Tibial nerve (tissue), 4 donors: ENCODE measurements at places on chromosomes 3 and 15.

DNA sequence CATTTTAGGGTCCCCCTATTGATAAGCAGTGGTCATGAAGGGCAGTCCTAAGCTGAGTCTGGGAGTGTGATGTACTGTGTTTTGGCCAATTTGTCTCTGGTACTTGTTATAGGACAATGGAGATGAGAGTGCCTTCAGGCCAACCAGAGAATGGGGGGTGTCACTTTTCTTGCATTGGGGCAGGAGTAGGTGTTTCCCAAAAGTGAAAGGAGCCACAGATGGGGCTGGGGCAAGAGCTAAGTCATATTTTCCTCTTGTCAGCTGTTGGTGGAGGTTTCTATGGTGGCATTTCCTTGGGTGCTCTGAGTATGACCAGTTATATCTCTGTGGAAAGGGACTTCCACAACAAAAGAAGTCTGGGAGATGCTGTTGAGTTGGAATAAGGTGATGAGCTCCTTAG, 24.7 kb upstream of the BSN start:
- no peak overlapping the region for H3K4me3 ChIP-seq
- H3K27me3 ChIP-seq = no peaks in the 10 kb centered on the region
- H3K4me1 ChIP-seq = peaks cover 11% of the 10 kb centered on the region
- H3K36me3 ChIP-seq = peaks cover 15% of the 10 kb centered on the region
- no peak for DNase-seq
- no peak overlapping the region for H3K27ac ChIP-seq

DNA sequence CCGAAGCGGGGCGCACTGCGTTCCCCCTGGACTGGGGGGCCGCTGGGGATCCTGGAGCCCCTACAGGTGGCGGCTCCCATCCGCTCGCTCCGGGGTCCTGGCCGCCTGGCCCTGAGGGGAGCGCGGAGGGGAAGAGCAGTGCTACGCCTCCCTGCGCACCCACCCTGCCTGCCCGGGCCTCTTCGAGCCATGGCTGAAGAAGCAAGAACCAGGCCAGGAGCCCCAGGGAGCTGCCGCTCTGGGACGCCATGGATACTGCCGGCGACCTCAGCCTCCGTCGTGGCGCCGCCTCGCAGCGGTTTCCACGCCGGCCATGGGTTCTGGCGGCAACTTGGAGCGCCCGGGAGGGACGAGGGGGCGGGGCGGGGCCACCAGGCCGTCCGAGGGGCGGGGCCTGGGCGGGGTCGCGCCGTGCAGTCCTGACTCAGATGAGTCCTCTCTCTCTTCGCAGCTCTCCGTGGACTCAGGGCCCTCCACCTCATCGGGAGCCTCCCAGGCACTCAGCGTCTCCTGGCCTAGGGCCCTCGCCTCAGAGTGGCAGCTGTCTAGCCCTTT, 50.9 kb downstream of the MYL3 start:
- no peaks in the 10 kb centered on the region for H3K36me3 ChIP-seq
- DNase-seq = no peak
- peak overlapping the region; percentile 20 for H3K4me3 ChIP-seq
- no peaks in the 10 kb centered on the region for H3K27me3 ChIP-seq
- H3K27ac ChIP-seq = no peak overlapping the region
- peaks cover 5% of the 10 kb centered on the region for H3K4me1 ChIP-seq

DNA sequence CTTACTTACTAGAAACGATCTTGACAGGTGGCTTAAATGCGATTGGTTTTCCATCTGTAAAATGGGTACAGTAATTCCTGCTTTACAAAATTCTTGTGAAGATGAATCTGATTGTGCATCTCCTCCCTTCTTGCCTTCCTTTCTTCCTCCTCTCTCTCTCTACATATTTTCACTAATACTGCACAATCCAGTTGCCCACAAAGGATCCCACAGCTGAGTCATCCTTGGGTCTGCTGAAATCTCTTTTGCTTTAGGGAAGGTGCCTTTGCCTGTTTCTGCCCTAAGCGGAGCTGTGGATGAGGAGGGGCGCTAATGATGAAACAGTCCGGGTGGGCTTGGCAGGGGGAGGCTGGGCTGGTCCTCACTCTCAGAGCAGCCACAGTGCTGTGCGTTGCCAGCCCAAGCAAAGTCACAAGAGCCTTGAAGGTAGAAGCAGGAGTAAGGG, 46.1 kb downstream of the AMOTL2 start:
- peaks cover 78% of the 10 kb centered on the region for H3K4me1 ChIP-seq
- DNase-seq = no peak
- no peak overlapping the region for H3K4me3 ChIP-seq
- H3K36me3 ChIP-seq = no peaks in the 10 kb centered on the region
- peak overlapping the region; percentile 38 for H3K27ac ChIP-seq

DNA sequence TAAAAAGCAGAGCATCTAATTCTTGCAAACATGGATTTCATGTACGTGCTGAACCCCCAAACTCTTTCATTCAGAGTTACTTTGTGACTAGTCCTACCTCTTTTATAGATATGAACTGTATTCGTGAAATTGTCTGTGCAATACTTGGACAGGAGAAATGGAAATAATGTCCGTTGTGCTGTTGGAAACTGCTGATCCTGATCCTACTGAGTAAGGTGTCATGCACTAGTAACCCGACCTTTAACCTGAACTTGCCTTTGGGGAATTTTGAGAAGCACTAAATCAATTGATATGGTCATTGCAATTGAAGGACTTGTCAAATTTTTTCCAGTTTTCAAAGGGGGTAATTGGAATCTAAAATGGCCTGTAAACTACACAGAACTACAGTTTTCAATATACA, 856.4 kb downstream of the ROBO1 start:
- no peak for DNase-seq
- H3K36me3 ChIP-seq = no peaks in the 10 kb centered on the region
- H3K4me1 ChIP-seq = no peaks in the 10 kb centered on the region
- H3K27me3 ChIP-seq = no peaks in the 10 kb centered on the region
- H3K27ac ChIP-seq = no peak overlapping the region

DNA sequence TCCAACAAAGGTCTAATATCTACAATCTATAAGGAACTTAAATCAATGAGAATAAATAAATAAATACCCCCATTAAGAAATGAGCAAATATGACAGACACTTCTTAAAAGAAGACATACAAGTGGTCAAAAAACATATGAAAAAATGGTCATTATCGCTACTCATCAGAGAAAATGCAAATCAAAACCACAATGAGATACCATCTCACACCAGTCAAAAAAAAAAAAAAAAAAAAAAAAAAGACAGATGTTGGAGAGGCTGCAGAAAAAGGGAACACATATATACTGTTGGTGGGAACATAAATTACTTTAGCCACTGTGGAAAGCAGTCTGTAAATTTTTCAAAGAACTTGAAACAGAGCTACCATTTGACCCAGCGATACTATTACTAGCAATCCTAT, 31.6 kb upstream of the OR5H6 start:
- H3K4me1 ChIP-seq = no peaks in the 10 kb centered on the region
- DNase-seq = no peak
- no peaks in the 10 kb centered on the region for H3K27me3 ChIP-seq
- no peak overlapping the region for H3K27ac ChIP-seq
- H3K4me3 ChIP-seq = no peak overlapping the region

DNA sequence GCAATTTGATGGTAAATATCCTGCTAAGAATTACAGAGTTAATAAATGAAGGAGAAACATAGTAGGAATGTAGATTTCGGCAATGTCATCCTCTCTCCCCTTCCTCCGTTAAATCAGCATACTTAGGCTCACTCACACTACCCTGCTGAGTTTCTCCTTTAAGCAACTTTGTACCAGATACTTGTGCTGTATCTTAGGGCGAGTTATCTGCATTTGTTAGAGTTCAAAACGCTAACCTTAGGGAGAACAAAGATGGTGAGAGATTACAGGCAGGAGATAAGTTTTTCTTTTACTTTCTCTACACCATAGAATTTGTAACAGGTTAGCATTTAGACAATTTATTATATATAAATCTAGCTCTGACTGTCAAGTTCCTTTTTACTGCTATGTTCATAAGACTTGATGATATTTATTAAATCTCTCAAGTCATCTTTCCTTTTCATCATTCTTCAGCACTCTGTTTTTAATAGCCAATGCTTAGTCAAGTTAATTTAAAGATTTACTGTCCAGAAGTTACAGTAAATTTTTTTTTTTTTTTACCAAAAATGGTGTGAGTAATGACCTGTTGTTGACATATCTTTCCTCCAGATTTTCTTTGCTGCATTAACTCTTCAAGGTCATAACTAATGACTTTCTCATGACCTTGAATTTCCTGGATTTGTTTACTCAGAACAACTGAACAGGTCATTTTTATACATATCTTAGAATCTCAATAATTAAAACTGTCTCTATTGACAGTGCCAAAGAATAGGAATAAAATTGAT, 22.2 kb downstream of the SUCNR1 start:
- H3K4me3 ChIP-seq = no peak overlapping the region
- H3K36me3 ChIP-seq = no peaks in the 10 kb centered on the region
- no peak overlapping the region for H3K27ac ChIP-seq
- no peaks in the 10 kb centered on the region for H3K4me1 ChIP-seq
- no peak for DNase-seq
- H3K27me3 ChIP-seq = no peaks in the 10 kb centered on the region

DNA sequence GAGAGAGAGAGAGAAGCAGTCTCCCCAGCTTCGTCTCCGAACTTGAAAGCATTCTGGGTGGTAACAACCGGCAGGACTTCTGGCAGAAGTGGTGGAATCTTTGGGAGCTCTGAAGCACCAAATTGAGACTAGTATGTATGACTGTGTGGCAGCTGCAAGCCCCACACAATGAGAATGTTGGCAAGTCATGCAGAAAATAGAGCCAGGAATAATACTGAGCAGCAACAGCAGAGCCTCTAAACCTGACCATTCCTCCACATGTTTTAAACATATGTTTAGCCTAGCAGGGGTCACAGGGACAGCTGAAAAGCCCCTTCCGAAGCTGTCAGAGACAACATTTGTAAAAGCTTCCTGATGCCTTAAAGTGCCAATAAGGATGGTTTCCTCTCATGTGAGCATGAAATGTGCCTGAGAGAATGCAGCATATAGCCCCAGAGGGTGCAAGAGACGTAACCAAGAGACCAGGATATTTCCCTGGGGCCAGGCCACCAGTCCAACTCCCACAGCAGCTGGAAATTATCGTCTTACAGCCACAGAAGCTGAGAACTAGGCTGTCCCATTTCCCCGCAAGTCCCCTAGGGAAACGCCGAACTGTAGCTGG, 178.6 kb upstream of the CCDC54 start:
- no peak for DNase-seq
- H3K4me3 ChIP-seq = no peak overlapping the region
- no peaks in the 10 kb centered on the region for H3K36me3 ChIP-seq
- H3K27ac ChIP-seq = no peak overlapping the region
- H3K27me3 ChIP-seq = no peaks in the 10 kb centered on the region
- H3K4me1 ChIP-seq = no peaks in the 10 kb centered on the region

GRCh38 chr3:18049096-18049495, 306.7 kb upstream of the TBC1D5 start:
- no peak for DNase-seq
- H3K27ac ChIP-seq = no peak overlapping the region
- no peak overlapping the region for H3K4me3 ChIP-seq
- no peaks in the 10 kb centered on the region for H3K27me3 ChIP-seq

GRCh38 chr3:126780666-126781065, 76.6 kb downstream of the CHCHD6 start:
- DNase-seq = no peak
- no peak overlapping the region for H3K4me3 ChIP-seq
- no peaks in the 10 kb centered on the region for H3K27me3 ChIP-seq
- no peak overlapping the region for H3K27ac ChIP-seq
- H3K36me3 ChIP-seq = no peaks in the 10 kb centered on the region
- no peaks in the 10 kb centered on the region for H3K4me1 ChIP-seq

DNA sequence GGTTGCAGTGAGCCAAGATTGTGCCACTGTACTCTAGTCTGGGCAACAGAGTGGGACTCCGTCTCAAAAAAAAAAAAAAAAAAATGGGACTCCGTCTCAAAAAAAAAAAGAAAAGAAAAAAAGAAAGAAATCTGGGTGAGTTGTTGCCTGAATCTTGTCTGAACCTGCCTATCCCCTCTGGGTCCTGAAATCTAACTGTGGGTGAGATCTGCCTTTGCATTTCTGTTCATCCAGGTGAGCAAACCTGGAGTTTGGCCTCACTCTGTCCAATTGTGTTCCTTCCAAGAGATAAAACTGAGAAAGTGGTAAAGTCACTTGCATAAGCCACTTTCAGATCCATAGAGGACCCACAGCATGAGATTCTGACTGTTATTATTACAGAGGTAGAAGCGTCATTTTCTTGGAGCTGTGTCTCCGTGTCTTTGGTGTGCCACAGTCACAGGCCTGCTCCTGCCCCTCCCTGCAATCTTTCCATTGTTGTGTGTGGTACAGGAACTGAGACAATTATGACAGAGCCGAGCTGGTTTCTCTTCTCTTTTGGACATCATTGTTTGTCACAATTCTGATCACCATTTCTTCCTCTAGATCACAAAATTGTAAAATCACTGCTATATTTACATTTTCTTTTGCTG, 235.9 kb downstream of the LPP start:
- DNase-seq = no peak
- no peaks in the 10 kb centered on the region for H3K36me3 ChIP-seq
- no peaks in the 10 kb centered on the region for H3K27me3 ChIP-seq
- peak overlapping the region; percentile 83 for H3K27ac ChIP-seq

DNA sequence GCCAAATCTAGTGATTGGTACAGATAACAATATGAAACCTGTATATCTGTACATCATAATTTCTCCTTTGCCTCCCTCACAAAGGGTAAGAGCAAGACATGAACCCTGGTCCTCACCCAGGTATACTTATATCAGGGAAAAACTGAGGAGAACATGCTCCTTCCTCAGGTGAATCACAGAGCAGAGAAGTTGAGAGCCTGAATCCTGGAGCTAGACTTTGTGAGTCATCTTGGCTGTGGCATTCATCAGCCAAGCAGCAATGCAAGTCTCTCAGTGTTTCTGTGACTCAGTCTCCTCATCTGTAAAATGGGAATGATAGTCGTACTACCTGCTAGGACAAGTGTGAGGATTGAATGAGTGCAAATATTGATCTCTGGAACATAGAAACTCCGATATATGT, 165.7 kb upstream of the ADAMTS9 start:
- no peaks in the 10 kb centered on the region for H3K27me3 ChIP-seq
- no peak overlapping the region for H3K4me3 ChIP-seq
- no peak overlapping the region for H3K27ac ChIP-seq
- no peak for DNase-seq

DNA sequence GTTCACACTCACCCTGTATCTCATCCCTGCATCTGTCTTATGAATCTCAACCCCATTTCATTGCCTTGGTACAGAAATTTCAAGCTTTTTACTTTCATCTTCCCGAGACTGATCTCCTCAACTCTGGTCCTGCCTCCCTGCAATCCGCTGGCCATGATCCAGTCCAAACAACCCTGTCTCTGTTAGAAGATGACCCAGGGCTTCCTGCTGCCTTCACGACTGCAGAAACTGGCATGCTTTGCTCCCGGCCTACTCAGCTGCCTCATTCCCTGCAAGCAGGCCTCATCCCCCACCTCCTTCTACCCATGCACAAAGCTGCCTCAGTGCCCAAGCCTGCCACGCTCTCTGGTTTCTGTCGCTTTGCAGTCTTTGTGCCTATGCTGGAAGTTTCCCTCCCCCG, 12.4 kb downstream of the HES1 start:
- H3K4me1 ChIP-seq = peaks cover 4% of the 10 kb centered on the region
- H3K36me3 ChIP-seq = no peaks in the 10 kb centered on the region
- DNase-seq = peak; percentile 45
- H3K27me3 ChIP-seq = no peaks in the 10 kb centered on the region

- no peaks in the 10 kb centered on the region for H3K36me3 ChIP-seq
- no peak for DNase-seq
- no peaks in the 10 kb centered on the region for H3K4me1 ChIP-seq
- no peaks in the 10 kb centered on the region for H3K27me3 ChIP-seq
These were observed 18.0 kb downstream of the FAM98B start for GRCh38 chr15:38471974-38472373.

GRCh38 chr3:110420158-110420641, 651.4 kb upstream of the NECTIN3 start:
- H3K4me1 ChIP-seq = no peaks in the 10 kb centered on the region
- H3K27me3 ChIP-seq = no peaks in the 10 kb centered on the region
- DNase-seq = no peak
- no peak overlapping the region for H3K4me3 ChIP-seq
- no peaks in the 10 kb centered on the region for H3K36me3 ChIP-seq
